Ureter (tissue), 1 donor: ENCODE measurements at places on chromosomes 6 and 20. TPM values are rescaled to one million over a fixed set of nuclear protein-coding genes. Genes with fewer than 3 reads are reported as not detected.

Gene GPLD1
- total RNA-seq, result 6.2 TPM

Gene DNAH8
- total RNA-seq, result 0.13 TPM

Gene RSPO4
- total RNA-seq, result not detected

Gene SLC2A10
- total RNA-seq, result 25.9 TPM

Gene B3GAT2
- total RNA-seq, result not detected

Gene CDC5L
- total RNA-seq, result 22.1 TPM

Gene HCRTR2
- not detected for total RNA-seq

Gene LY6G5C
- total RNA-seq, result 3.0 TPM
